Fibroblast of skin of left biceps (primary cell): ENCODE measurements at places on chromosomes 13 and 19.
A peak's percentile ranks its signal among the peaks of the same experiment; 100 is the strongest.

DNA sequence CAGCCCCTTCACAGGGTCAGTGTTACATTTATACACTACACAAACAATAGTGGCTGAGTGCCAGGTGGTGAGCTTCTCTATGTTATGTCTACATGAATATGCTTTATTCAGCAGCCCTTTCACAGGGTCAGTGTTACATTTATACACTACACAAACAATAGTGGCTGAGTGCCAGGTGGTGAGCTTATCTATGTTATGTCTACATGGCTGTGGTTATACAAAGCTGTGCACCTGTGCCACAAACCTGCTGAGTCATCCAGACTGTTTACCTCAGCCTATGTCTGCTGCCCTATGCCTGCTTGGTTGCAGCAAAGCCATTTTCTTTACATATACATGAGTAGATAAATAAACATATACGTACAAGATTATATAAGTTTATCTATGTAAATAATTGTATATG is 76.5 kb downstream of the ZNF726 start:
- no peak for DNase-seq

GRCh38 chr13:26168237-26168814 is 53.8 kb downstream of the RNF6 start:
- DNase-seq: no peak

DNA sequence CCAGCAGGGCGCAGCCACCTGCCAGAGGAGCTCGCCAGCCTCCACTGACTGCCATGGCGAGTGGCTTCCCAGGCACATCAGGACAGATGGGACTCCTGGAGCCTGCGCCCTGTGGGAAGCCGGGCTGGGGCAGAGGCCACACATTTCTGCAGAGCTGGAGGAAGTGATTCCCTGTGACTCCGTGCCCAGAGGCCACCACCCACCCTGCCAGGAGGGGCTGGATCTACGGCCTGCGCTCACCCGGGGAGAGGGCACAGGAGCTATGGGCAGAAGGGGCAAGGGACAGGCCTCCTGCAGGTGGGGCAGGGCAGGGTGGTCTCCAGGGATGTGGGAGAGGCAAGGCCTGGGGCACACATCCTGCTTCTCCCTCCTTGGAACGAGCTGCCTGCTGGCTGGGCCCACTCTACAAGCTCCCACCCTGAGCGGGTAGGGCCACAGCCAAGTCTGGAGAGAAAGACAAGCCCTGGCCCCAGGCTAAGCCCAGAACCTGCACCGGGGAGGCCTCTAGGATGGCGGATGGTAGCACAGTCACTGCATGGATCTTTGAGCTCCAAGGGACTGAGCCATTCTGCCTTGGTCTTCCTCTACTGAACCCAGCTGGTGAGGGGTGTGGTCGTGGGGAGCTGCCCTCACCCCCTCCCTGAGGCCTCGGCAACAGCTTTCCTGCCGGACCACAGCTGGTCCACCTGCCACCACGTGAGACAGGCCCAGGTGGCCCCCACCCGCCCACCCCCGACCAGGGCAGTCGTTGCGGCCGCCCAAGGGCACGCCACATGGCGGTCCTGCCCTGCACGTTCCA is 40.6 kb downstream of the CEBPG start:
- no peak for DNase-seq

- DNase-seq: no peak
These were observed 8.3 kb downstream of the IRS2 start for GRCh38 chr13:109778102-109778542.

- DNase-seq: no peak
These were observed 5.2 kb downstream of the ERF start for GRCh38 chr19:42249769-42250168.

GRCh38 chr19:2097886-2098327 is 1.2 kb downstream of the IZUMO4 start:
- DNase-seq: no peak

DNA sequence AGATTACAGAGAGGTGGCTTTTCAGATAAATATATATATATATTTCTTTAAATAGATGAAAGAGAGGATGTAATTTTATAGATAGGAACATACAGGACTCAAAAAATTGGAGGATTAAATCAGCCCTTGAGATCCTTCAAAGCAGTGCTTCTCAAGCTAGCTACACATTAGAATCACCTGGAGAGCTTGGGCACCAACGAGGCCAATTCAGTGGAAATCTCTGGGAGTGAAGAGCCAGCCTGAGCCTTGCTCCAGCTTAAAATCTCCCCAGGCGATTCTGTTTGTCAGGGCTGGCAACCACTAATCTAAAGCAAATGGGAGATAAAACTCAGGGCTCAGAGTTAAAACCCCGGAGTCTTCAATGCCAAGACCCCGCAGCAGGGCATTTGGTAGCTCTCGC is 15.0 kb upstream of the CLN5 start:
- DNase-seq: no peak

GRCh38 chr13:30751183-30751933 is 16.0 kb downstream of the ALOX5AP start:
- no peak for DNase-seq

GRCh38 chr13:76029706-76030105 is 393.6 kb downstream of the LMO7 start:
- DNase-seq: no peak

- DNase-seq: no peak
These were observed 73.4 kb upstream of the FLT1 start for GRCh38 chr13:28568286-28568685.

GRCh38 chr13:70666883-70667556 is 558.8 kb upstream of the KLHL1 start:
- no peak for DNase-seq

DNA sequence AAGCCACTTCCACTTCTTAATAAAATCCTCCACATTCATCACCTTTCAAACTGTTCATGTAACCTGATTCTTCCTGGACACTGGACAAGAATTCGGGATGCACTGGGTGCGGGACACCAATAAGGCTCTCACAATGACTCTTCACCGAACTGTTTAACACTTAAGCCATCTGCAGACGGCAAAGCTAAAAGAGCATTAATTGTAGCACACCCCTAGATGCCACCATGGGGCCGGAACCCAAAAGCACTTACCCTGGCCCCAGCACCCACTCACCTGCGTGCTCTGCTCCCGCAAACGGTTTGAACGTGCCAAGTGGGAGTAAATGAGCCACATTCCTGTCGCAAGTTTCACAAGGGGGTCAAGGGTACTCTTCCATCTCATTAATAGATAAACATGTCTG is 254.3 kb upstream of the PRR20A start:
- no peak for DNase-seq

GRCh38 chr13:62702502-62702901 is 1286.9 kb upstream of the PCDH20 start:
- no peak for DNase-seq

- peak; percentile 12 for DNase-seq
These were observed 4.4 kb upstream of the ZNF681 start for GRCh38 chr19:23762884-23763711.

- no peak for DNase-seq
These were observed 65.9 kb downstream of the ENOX1 start for GRCh38 chr13:43720780-43721397.

- peak; percentile 15 for DNase-seq
These were observed 2.0 kb downstream of the FARP1 start for GRCh38 chr13:98144801-98145350.
